Activated gamma-delta T cell treated with Interleukin-2 at 50 U/mL for 16 hours (primary cell): ENCODE measurements at places on chromosomes 3 and 15.

- no peak for DNase-seq
These were observed 83.1 kb downstream of the RETNLB start for GRCh38 chr3:108673988-108674661.

GRCh38 chr3:116563351-116563750 lies 118.1 kb upstream of the LSAMP start:
- no peak for DNase-seq

DNA sequence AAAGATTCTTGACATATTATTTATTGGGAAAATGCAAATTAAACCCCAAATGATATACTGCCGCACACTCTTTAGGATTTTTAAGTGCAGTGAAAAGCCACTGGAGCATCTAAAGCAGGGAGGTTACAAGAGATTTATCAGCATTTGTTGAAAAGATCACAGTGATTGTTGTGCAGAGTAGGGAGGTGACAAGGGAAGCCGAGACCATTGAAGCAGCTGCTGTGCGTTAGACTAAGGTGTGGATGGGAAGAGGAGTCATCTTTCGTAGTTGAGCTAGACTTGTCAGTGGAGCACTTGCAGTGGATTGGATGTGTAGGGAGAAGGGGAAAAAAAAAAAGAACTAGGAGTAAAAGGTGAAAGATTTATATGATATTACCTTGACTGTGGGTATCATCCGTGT lies 854.6 kb downstream of the NTRK3 start:
- DNase-seq, result no peak

DNA sequence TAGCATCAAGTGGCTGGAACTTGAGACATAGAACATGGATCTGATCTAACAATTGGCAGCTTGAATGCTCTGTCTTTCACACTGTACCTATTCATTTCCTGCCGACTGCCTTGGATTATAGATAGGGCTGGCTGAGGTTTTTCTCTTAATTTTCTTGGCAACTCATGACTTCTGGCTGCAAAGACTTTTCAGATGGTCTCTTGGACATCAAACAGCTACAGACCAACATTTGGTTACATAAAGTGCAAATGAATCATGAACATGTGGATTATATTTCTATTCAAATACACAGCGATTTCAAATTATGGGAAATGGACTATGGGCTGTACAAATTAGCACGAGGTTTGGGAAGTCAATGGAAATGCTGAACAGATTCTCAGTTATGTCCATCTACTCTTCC lies 26.2 kb upstream of the IL16 start:
- DNase-seq, result no peak

GRCh38 chr15:71136793-71137518 lies 21.7 kb downstream of the THSD4 start:
- DNase-seq, result no peak

DNA sequence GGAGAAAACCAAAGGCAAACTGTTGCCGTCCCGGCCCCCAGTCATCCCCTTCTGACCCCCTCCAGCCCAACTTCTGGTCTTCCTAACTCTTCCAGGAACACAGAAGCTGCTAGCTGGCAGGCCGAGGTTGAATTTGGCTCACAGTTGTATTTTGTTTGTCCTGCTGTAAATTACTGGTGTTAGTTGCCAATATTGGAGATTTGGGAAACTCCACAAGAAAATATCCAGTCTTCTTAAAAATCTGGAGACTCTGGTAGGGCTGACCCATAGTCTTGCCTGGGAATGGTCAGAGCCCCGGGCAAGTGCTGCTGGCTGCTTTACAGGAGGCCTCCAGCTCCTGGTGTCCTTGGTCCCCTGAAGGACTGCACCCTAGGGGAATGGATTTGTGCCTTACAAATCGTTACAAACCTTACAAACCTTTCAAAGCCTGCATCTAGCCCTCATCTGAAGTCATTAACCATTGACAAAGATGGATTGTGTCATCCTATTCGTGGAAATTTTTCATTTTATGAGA lies 112.0 kb upstream of the MCTP2 start:
- no peak for DNase-seq

GRCh38 chr3:153680526-153680925 lies 440.7 kb upstream of the ARHGEF26 start:
- DNase-seq, result no peak

GRCh38 chr15:64877435-64877834 lies 34.3 kb upstream of the ANKDD1A start:
- DNase-seq, result no peak

GRCh38 chr3:187804745-187805121 lies 59.5 kb upstream of the BCL6 start:
- no peak for DNase-seq

DNA sequence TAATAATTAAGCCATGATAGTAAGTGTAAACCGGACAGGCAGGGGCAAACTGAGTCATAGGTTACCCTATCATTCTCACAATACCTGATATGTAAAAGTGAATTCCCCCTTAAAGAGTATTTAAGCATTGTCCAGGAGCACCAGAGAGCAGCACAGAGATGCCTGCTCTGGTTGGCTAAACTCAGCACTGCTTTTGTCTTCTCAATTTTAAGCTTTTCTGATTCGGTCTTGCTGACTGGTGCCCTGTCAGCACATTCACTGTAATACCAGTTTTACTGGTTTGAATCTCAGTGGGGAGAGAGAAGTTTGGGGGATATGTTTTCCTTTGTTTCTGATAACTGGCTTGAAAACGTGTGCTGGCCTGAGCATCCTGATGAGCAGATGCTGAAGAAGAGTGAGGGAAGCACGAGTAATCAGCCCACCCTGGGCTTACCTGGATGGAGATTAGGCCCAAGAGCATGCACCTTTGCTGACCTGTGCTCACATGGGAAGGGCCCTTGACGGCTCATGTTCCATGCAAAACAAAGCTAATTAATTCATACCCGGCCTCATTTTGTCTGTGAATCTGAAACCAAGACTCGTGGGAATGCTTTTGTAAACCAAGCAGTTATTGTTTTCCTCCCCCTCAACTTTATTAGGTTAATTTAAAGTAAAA lies 208.5 kb upstream of the MRPL3 start:
- DNase-seq, result no peak

- DNase-seq, result no peak
These were observed 839.9 kb downstream of the AGBL1 start for GRCh38 chr15:86919581-86919980.

DNA sequence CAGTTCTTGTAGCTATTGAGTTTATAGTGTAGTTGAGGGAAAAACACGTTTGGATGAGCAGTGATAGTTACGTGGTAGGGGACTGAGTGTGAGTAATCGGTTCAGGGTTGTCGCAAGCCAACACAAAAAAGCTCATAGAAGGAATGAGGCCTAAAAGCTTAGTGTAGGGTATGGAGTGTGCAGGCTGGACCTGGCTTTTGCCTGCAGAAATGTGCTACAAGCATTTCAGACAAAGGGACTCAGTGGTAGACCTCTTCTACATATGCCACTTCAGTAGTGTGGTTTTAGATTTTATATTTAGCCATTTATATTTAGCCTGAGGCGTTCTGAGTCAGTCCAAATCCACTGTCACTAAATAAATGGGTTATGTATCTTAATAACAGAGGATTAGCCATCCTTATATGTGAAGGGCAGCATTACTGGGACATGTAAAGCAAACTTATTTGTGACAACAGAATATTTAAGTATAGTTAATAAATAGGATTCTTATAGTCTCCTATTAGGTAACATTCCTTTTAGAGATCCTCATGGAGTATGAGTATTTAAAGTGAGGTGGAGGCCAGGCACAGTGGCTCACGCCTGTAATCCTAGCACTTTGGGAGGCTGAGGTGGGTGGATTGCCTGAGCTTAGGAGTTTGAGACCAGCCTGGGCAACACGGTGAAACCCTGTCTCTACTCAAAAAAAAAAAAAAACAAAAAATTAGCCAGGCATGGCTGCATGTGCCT lies 21.8 kb downstream of the ATP2C1 start:
- DNase-seq, result no peak

DNA sequence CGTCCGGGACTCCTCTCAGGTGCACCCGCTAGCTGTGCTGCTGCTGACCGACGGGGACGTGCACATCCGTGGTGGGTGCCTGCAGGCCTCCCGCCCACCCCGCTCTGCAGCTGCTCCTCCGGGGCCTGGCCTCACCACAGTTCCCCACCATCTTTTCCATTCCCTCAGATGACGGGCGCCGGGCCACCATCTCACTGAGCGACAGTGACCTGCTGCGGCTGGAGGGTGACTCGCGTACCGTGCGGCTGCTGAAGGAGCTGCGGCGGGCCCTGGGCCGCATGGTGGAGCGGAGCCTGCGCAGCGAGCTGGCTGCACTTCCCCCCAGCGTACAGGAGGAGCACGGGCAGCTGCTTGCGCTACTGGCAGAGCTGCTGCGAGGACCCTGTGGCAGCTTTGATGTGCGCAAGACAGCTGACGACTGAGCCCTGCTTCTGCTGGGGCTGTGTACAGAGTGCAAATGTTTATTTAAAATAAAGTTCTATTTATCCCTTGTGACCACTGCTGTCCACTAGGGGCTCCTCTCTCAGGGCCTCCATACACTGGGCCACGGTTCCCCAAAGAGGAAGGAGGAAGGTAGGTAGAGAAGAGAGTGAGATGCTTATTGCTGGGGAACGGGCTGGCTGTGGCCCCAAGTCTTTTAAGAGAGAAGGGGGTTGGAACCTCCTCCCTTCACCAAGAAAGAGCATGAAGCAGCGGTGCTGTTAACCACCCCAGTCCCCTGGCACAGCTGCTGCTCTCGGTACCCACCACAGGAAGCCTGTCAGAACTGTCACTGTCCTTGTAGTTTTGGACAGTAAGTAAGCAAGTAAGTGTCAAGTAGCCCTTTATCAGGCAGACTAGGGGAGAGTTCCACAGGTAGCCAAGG lies 47.0 kb downstream of the DHX30 start:
- DNase-seq, result no peak

DNA sequence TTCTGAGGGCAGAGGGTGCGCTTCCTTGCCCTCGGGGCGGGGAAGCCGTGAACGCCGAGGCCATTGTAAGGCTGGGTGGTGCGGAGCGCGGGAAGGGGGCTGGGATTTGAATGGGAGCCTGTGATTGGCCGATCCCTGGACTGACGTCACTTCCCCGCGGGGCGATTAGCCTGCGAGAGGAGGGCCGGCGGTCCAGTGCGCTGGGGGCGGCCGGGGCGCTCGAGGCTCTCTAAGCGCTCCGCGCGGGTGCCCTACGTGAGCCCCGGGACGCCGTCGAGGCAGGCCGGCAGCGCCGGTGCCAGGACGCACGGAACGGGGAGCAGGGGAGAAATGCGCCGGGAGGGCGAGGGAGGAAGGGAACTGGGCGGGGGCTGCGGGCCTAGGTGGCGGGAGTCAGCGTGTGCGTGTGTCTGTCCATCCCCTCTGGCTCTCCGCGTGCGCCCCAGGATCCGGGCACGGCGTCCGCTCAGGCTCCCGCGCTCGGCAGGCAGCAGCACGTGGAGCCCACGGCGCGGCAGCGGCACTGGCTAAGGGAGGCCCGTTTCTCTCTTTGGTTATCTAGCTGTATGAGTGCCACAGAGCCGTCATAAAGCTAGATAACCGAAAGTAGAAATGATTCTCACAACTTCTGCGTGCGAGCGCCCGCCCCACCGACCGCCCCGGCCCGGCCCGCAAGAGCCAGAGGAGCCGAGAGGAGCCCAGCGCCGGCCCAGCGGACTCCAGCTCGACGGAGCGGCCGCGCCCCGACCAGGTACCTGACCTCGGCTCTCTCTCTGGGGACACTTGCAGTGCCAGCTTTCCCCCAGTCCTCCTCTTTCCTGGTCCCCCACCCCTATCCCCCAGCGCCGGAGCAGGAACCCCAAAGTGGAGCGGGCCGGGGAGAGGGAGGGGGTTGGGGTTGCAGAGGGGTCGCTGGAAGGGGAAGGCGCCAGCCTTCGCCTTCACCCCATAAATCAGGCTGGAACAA lies 33.1 kb upstream of the POLG start:
- no peak for DNase-seq

DNA sequence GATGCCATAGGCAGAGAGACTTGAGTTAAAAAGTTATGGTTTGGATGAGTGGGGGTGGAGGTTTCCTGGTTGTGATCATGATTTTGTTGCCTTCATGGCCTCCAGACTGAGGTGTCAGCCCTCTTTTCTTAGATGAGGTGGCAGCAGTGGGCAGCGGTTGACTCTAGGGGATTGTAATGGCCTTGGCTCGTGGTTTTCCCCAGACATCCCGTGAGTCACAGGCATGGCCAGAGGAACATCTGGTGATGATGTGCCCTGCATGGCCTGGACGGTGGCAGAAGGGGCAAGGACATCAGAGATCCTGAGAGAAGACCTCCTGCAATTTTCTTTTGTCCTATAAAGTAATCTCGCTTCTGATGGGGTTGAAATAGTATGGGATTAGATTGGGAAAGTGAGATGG lies 12.4 kb downstream of the RETNLB start:
- DNase-seq, result no peak

DNA sequence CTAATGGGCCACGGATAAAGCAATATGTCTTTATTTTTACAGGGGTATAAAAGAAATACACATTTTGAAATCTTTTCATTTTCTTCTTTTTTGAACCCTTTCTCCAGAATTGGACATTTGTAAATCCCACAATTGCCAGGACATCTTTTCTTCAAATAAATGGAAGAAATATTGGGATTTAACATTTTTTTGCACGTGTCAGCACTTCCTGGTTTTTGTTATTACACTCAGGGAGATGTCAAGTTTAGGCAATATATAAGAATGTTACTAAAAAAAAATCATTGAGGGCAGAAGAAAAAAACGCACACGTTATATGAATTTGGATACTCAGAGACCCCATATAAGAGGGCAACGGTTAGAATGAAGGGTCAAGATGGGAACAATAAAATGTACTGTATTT lies 78.3 kb upstream of the TMCO5A start:
- no peak for DNase-seq

- DNase-seq, result no peak
These were observed 58.8 kb downstream of the TRAK1 start for GRCh38 chr3:42149975-42150374.

- no peak for DNase-seq
These were observed 31.7 kb downstream of the GOLGA6A start for GRCh38 chr15:74050556-74051234.

GRCh38 chr3:10238345-10239183 lies 9.7 kb upstream of the TATDN2 start:
- peak; percentile 27 for DNase-seq

GRCh38 chr15:87843312-87843711 lies 413.2 kb downstream of the NTRK3 start:
- no peak for DNase-seq

DNA sequence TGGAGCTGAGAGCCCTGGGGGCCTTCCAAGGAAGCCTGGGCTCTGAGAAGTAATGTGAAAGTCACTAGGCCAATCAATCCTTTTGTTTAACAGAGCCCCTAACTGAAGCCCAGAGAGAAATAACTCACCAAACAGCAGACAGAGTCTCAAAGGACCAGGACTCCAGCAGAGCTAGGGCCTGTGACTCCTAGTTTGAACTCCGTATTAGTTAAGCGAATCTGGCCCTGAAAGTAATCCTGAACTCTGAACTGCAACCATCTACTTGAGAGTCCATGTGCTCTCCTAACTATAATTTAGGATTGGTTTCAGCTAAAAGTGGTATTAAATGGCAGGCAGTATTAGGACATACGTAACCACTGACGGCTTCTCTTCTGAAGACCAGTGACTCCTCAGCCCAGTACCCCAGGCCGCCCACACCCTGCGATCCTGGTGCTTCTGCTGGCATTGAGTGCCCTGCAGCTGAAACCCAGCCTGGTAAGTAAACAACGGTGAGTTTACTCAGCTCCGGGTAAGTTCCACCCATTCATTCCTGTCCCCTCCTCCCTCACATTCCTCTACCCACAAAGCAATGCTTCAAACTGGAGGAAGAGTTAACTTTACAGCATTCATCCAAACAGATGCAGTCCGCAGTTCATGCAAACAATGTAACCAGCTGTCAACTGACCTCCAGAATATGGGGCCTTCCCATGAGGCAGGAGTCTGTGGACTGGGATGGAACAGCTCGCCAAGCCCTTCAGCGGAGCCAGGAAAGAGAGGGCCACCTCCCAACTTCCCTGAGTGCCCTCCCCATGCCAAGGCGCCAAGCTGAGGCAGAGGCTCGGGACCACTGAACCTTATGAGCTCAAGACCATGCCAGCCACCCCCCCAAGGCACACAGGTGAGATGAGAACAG lies 7.3 kb downstream of the MYO5C start:
- DNase-seq, result no peak
